IMR-90 (cell line): ENCODE measurements at places on chromosomes 5 and 9.

DNA sequence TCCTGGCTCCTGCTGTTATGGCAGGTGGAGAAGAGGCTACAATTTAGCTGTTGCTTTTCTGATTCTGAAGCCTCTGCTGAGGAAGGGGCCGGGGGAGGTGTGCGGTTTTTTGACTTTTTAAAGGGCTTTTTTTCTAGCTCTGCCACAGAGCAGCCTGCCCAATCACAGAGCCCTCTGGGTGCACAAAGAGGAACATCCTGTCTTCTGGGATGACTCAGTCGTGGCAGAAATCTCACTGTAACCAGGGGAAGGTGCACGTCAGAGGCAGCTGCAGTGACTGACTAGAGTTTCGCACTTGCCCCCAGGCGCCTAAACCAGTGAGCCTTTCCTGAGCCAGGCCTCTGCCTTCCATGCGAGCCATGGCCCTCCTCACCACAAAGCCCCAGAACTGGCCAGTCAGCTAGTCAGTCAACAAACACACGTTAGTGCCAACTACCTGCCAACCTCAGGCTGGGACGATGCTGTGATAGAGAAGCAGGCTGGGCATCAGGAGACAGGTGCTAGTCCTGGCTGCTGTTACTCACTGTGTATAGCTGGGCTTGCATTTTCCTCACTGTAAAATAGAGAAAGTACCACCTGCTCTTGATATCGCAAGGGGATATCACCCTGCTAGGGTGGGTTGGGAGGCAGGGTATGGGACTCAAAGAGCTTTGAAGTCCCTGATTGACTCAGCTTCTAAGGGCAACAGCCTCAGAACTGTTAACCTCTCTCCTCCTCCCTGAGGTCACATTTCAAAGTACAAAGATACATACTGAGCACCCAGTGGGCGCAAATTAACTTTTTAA, 2.2 kb downstream of the AKNA start:
- peak; percentile 95 for DNase-seq

- no peak for DNase-seq
Measured at GRCh38 chr9:86483496-86483895, 129.3 kb upstream of the TUT7 start.

DNA sequence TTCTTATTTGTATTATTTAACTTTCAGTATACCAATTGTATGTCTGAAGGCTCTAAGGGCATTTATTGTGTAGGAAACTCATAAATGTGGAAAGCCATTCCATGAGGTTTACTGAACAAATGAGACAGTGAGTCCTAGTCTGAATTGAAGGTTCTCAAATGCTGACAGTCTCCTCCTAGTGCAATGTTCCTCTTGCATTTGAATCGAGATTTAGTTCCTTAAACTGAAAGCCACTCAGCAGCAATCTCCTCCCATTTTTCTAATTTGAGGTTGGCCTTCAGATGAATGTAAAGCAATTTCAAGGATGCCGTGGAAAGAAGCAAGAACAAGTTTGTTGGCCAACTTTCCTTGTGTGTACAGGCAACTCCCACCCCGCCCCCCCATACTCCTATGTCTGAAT, 493.2 kb upstream of the KLF4 start:
- no peak for DNase-seq

GRCh38 chr9:93197670-93198069, 13.7 kb downstream of the WNK2 start:
- DNase-seq = no peak

DNA sequence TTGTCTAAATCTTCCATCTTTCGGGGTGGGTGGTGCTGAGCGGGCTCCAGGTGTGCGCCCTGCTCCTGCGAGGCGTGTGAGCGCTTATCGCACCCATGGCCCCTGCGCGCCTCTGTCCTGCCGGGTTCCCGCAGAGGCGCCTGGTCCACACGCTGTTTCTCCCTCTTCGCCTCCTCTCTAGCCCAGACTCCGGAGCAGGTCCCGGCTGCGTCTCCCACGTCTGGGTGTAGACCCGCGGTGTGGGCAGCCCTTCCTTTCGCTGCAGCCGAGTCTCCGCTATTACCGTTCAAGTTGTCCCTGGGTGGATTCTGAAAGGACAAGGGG, 40.5 kb upstream of the PLEKHG4B start:
- no peak for DNase-seq

GRCh38 chr5:178589180-178590140, 733 bp downstream of the COL23A1 start:
- DNase-seq = peak; percentile 11

DNA sequence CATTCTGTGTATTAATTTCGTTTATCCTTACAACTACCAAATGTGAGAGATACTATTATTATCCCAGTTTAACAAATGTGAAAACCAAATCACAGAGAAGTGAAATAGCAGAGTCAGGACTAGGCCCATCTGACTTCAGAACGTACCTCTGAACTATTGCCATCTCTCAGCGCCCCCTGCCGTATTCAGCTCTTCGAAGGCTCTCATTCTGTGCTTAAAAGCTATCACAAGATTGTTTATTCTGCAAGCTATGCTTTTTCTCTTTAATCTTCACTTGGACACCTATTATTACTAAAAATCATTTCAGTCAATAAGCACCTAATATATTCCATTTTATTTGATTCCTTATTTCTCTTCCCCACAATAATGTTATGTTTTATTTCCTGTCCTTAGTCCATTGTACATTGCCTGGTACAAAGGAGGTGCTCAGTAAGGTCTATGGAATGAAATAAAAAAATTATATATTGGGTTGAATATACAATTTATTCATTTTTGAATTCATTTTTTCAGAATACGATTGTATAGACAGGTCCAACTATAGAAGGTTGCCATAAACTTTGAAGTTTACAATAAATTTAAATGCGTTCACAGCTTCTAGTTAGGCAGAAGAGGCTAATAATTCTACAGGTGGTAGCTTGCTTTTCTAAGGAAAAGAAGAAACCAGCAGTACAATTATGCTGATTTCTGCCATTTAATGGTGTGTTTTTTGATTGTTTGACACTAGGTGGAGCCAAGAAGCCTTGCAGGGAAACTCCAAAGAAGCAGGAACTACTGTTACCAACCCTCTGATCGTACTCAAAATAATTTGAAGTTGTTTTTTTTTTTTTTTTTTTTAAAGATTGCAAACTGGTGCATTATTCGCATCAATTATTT, 202.2 kb upstream of the DMRTA1 start:
- DNase-seq = peak; percentile 63

DNA sequence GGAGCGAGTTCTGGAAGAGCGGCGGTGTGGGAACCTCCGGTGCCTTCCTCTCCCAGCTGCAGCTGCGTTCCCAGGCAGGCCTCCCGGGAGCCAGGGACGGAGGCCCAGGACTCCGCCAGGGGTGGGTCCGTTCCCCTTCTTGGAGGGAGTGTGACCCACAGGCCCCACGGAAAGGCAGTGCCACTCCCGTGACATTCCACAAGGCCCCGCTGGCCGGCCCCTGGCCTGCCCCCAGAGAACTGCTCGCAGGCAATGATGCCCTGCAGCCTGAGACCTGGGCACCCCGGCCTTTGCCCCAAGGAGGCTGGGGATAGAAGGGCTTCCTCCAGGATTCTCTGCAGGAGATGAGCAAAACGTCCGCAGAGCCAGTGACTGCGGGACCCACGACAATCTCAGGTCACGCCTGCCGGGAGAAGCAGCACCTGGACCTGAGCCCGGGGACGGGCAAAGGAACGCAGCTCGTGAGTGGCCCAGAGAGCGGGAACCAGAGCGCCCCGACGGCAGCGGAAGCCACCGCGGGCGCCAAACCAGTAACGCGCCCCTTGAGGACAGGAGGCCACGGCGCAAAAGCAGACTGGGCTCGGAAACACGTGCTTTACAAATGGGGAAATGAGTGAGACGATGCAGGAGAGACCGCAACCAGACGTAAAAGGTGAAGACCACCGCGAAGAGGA, 9.3 kb downstream of the OBP2B start:
- no peak for DNase-seq

GRCh38 chr9:16100537-16101091, 547.8 kb downstream of the CCDC171 start:
- DNase-seq = peak; percentile 71

DNA sequence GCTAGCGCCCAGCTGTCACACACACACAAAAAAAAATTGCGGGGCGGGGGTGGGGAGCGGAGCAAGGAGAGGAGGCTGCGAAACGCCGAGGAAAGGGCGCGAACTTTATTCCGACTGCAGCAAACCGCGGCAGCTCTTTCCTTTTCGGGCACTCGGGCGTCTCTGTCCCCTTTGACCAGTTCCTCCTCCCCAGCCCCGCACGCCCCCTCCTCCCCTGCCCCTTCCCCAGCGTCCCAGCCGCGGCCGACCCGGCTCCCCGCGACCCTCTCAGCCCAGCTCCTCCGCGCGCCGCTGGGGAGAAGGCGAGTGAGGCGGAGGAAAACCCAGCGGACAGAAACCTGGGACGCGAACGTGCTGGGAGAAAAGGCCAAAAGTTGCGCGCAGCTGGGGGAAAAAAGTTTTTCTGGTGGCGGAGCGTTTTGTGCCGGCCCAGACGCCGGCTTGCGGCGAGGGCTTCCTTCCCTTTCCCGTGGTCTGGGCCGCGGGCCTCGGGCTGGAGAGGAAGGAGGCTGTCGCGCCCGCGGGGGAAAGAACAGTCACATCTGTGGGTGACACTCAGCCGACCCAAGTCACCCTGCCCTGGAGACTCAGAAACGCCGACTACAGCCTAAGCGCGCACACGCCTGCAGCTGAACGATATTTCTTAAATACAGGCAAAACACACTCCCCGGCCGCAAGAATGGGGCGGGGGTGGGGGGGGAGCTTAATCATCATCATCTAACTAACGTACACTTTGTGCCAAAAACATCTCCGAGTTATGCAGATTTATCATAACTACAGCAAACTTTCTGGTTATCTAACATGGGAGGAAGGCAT, 1.1 kb upstream of the BNC2 start:
- DNase-seq = peak; percentile 88

GRCh38 chr9:114856942-114857315, 51.1 kb upstream of the TNFSF15 start:
- peak; percentile 29 for DNase-seq

- peak; percentile 57 for DNase-seq
Measured at GRCh38 chr5:94618029-94618492, 343 bp downstream of the KIAA0825 start.

GRCh38 chr9:77022783-77023440, 3.5 kb downstream of the FOXB2 start:
- DNase-seq = no peak

DNA sequence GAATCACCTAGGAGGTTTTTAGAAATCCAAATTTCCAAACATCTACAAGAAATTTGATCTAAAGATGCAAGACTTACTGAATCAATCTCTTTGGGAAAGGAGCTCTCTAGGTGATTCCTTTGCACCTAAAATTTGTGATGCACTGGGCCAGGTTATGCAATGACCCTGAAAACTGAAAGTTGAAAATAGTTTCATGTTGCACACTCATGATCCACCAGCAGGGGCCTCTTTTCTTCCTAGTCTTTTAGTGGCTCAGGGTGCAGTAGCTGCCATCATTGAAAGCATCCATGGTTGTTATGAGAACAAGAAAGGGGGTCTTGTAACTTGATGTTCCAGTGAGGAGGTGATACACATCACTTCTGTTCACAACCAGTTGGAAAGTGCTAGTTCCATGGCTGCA, 486.8 kb downstream of the PSAT1 start:
- DNase-seq = no peak

DNA sequence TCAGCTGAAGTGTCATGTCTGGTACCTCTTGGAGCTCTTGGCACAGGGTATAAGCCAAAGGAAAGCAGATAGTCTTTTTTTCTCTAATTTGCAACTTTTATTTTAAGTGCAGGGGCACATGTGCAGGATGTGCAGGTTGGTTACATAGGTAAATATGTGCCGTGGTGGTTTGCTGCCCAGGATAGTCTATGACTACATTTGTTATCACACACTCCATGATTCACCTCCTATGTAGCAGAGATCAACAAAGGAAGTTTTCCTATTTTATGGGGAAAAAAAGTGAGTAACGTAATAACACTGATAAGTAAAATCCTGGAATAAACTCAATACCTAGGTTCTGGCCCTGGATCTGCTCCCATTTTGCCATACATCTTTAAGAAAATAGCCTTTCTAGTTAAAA, 234.6 kb downstream of the CAAP1 start:
- no peak for DNase-seq

- no peak for DNase-seq
Measured at GRCh38 chr9:117462861-117463260, 48.0 kb upstream of the ASTN2 start.

DNA sequence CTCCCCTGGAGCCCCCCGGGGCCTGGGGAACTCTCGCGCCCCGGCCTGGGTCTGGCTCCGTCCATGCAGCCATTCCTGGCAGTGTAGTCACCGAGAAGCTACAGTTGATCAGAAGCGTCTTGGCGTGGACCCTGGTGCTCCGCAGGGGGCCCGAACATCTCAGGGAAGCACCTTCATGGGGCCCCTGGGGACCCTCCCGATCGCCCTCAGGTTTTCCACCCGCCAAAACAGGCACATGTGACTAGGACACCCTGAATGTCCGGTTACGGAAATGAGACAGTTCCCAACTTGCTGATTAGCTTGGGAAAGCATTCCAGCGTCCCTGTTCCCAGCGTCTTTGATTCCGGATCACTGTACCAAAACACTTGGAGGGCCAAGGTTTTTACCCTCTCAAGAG, 472 bp downstream of the FBXO4 start:
- peak; percentile 24 for DNase-seq

GRCh38 chr9:134088063-134088725, 20.4 kb upstream of the BRD3 start:
- DNase-seq = no peak

- DNase-seq = no peak
Measured at GRCh38 chr9:132020272-132020671, 59.4 kb downstream of the MED27 start.

- no peak for DNase-seq
Measured at GRCh38 chr5:3948838-3949237, 353.2 kb downstream of the IRX1 start.

DNA sequence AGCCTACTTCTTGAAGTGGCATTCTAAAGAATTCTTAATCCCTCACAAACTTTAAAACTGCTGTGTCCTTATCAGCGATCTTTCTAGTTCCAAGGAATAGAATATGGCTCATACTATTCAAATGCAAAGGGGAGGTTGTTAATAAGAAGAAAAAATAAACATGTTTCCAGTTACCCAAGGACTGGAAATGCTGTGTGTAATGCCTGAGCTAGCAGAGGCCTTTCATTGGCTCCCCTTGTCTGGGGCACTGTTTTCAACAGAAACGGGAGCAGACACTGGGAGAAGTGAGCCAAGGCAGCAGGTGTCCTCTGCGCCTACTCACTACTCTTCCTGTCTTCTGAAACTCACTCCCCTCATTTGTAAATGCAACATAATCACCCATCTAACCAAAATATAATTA, 253.0 kb downstream of the MARCHF11 start:
- DNase-seq = peak; percentile 79

GRCh38 chr5:178431063-178431781, 159.0 kb downstream of the COL23A1 start:
- no peak for DNase-seq

GRCh38 chr5:149636861-149637246, 55.6 kb downstream of the ARHGEF37 start:
- DNase-seq = peak; percentile 62

- DNase-seq = peak; percentile 70
Measured at GRCh38 chr9:86614871-86615849, 260.9 kb upstream of the TUT7 start.

DNA sequence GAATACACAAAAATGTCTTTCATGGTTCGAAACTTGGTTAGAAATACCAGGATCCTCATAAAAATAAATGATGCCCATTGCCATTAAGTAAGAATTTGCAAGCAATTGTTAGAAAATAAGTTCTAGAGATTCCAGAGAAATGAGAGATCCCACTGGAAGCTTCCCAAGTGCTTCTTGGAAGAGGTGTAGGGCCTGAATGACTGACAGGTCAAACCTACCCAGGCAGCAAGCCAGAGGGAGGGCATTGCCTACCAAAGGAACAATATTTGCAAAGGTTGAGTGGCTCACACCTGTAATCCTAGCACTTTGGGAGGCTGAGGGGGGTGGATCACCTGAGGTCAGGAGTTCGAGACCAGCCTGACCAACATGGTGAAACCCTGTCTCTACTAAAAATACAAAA, 777.0 kb upstream of the WWC1 start:
- DNase-seq = no peak
